ENCODE measurements at places on chromosomes 12 and 14.

GRCh38 chr14:79855789-79856188 lies 355.5 kb downstream of the DIO2 start:
- no peak for DNase-seq

DNA sequence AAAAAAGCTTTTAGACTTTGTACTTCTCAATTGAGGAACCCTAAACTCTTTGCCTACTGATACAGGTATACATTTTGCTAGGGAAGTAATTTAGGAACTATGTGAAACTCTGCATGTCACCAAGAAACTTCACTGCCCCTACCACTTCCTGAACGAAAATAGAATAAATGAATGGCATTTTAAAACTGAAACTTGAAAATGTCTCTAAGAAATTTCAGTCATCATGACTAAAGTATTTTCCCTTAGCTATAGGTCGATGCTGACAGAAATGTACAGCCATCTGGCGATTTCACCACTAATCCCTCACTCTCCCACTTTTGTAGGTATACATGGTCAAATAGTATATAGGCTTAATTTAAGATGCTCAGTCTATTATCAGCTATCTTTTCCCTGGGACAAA lies 194.9 kb upstream of the SYT10 start:
- no peak for DNase-seq

DNA sequence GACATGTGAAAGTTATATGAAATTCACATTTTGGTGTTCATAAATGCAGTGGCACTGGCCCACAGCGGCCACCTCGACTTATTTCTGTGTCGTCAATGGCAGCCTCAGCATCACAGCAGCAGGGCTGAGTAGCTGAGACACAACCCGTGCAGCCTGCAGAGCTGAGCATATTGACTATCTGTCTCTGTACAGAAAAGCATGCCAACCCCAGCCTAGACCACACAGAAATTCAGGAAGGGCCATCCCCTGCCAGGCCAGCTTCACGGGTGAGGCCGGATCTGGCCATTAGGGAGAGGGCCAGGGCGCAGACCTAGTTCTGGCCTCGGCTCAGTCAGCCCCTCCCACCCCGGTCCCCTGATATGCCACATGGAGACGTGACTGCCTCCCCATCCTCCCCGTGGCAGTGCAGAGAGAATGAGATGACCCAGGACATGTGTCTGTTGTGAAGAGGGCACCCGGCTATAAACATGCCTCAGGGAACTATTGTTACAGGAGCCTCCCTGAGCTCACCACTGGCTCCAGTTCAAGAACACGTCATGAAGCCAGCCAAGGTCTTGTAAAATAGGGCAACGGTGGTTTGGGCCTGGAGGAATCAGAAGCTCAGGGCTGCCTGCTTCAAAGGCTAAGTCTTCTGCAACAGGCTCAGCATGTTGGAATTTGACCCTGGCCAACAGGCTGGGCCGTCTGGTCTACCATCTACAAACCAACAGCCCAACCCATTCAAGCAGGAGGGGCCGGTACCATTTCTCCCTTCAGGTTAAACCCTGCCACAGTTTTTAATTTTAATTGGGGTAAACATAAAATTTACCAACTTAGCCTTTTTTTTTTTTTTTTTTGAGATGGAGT lies 25.5 kb downstream of the SCARB1 start:
- DNase-seq: no peak

- DNase-seq: no peak
These were observed 76.5 kb upstream of the GRIN2B start for GRCh38 chr12:14057895-14058294.

DNA sequence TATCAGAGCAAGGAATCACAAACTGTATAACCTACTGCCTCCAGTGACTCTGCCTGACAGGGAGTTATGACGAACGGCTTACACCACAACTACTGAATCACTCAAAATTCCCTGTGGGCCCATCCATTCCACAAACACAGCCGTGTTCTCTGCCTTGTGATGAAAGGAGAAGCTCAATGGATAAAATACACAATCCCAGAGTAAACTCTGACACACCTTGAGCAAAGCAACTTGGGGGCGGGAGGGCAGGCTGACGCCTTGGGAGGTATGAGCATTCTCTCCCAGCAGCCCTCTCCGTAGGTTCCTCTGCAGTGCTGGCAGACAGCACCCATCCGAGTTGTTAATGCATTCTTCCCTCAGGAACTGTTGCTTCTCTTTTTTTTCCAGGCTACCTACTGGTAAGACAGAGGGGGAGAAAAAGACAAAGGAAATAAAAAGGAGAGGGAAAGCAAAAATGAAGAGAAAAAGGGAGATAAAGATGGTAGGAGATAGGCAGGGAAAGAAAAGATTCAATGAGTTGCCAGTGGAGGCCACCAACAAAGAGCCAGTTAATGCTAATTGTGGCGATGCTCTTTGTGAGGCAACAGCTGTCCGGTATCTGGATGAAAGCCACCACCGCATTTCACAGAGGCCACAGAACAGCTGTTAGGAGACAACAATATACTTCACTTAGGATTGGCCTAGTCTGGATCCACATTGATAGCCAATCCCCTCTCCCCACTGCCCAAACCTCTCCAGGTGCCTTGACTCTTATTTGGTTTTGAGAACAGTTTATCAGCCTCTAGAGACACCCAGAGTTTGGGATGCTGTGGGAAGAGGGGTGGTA lies 4.7 kb upstream of the DIO2 start:
- no peak for DNase-seq

- DNase-seq: no peak
These were observed 37.1 kb downstream of the TMEM30B start for GRCh38 chr14:61244009-61244408.

DNA sequence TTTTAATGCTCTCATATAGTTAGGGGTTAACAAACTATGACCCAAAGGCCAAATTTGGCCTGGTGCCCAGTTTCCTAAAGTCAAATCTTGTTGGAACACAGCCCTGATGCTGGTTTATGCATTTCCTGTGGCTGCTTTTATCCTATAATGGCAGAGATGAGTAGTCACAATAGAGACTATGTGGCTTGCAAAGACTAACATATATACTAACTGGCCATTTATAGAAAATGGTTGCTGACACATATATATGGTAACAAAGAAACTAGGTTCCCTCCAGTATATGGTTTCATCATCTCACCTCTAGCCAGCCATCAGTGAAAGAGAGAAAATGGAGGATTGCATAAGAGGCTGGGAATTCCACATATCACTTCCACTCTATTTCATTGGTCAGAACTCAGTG lies 10.8 kb downstream of the NAV3 start:
- no peak for DNase-seq
